SIG-M5 (cell line): ENCODE measurements at places on chromosomes 7 and 10.

DNA sequence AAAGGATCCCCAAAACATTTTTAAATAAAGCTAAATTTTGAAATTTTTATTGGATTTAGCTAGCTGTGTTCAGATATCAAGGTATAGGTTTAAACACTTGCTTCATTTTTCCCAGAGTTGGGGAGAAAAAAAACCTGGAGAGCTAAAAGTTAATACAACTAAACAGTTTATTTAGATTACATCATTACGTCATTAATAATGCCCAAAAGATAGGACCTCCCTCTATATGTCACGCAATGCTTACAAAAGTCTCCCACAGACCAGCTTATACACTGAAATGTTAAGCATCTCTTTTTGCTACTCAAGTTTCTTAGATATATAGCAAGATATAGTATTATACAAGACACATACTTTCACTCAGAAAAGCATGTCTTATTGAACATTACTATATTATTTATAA is 160.0 kb upstream of the SEMA3E start:
- no peak for DNase-seq

DNA sequence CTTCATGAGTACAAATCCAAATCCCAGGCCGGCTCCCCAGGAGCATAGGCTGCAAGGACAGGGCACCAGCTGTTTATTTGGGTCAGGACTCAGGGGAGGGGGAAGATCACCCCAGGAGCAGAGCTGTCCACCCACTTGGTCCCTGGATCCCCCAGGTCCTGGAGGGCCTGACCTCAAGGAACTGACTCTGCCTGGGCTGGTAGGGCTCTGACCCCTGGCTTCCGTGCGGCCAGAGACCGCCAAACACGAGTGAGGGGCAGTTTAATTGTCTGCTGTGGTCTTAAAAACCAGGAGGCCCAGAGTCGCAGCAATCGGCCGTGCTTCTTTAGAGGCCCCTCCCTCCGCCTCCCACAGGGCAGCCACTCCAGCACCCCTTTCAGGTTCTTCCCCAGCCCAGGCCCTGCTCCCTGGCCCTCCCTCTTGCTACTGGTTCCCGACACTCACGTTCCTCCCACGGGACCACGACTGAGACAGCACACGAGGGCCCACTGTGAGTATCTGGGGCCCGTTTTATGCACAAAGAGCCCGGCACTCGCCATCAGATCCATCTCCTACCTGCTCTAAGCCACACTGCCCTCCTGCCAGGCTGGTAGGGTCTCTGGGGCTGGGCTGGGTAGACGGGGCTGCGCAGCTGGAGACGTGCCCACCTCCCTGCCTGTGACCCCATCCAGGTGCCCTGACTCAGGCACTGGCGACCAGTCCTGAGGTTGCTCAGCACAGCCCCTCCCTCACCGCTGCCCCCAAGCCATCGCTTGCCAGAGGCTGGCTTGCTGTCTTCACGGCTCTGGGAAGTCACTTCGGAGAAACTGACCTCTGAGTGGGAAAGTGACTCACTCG is 30.0 kb upstream of the CFAP46 start:
- DNase-seq = no peak

DNA sequence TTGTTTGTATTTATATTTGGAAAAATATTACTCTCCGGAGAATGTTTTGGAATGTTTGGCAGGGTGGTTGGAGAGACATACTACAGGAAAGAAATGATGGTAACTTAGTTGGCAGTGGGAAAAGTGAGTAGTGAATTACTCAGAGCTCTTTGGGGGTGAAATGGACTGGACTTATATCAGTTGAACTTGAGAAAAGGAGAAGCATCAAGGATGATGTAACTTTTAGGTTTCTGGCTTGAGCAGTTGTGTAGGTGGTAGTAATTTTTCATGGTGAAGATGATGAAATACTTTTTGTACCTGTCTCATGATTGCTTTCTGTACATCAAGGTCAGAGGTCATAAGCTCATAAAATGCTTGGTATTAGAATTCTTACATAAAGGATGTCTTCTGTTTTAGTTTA is 617.2 kb downstream of the AUTS2 start:
- DNase-seq = no peak

DNA sequence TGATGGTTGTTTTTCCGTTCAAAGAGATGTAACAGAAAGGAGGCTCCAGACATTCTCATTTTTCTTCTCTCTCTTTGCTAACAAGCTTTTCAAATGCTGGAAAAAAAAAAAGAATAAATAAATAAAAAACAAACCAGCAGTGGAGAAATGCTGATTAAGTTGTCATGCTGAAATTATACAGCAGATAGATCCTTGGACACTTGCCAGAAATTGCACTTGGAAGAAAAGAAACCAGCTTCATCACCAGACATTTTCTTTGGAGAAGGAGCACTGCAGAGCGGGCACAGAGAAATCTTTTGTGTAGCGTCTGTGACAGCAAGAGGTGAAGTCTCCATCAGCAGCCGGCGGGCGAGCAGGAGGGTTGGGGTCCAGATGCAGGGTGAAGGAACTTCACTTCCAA is 55.8 kb downstream of the CLRN3 start:
- no peak for DNase-seq

- no peak for DNase-seq
These were observed 20.0 kb upstream of the GATA3 start for GRCh38 chr10:8034466-8035005.

- no peak for DNase-seq
These were observed 33.0 kb downstream of the WDR37 start for GRCh38 chr10:1089017-1089689.

DNA sequence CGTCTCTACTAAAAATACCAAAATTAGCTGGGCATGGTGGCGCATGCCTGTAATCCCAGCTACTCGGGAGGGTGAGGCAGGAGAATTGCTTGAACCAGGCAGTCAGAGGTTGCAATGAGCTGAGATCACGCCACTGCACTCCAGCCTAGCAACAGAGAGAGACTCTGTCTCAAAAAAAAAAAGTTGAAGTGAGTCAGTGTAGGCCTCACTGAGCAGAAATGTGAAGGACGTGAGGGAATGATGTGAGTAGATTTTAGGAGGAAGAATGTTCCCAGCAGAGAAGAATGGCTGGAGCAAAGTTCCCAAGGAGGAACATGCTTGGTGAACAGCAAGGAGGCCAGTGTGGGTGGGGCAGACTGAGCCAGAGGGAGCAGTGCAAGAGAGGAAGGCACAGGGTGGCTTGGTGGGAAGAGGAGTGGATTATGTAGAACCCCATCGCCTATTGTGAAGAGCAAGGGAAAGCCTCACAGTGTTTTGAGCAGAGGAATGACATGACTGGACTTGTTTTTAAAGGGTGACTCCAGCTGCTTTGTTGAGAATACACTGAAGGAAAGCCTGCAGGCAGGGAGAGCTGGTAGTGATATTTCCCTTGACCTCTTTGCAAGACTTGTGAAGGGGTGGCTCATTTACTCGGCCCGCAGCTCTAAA is 708.7 kb downstream of the SUGCT start:
- DNase-seq = no peak

DNA sequence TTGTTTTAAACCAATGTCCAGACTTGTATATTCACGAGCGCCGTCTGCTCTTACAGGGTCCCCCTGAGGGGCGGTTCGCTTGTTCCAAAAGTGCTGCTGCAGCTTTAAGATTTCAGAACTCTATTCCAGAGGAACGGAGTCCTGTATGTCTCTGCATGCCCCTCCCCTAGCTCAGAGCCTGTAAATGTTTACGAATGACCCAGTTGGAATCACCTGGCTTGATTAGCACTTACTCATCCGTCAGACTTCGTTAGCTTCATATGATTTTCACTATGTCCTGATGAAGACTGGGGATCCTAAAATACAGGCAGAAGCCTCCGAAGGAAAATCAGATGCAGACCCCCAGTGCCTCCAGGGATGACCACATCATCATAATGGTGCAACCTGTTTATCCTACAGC is 4.5 kb upstream of the CHST15 start:
- no peak for DNase-seq

GRCh38 chr7:128790315-128791041 is 1.3 kb upstream of the CCDC136 start:
- DNase-seq = no peak

- no peak for DNase-seq
These were observed 23.6 kb downstream of the FAM3C start for GRCh38 chr7:121372376-121373010.
